ENCODE measurements at places on chromosomes 12 and 14. TPM values are rescaled to one million over a fixed set of nuclear protein-coding genes. Genes with fewer than 3 reads are reported as not detected.

The WIF1 gene
- total RNA-seq: not detected

The SYNJ2BP gene
- total RNA-seq: 13.3 TPM

The VRTN gene
- total RNA-seq: not detected

The MANSC4 gene
- total RNA-seq: not detected

DNA sequence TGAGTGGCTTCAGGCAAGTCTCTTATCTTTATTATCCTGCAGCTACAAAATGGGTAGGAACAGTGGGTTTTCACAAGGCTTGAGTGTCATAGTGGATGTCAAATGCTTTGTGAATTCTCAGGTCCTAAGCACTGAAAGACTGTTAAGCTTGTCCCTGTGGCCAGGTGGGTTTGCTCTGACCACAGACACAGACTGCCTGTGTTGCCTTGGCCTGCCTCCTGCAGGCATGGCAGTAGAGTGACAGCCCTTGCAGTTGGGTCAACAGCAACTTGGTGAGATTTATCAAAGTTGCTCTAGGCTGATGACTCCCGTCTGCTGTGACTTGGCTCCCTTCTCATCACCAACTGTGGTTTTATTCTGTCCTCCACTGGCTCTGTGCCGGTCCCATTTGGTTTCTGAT is 520.0 kb upstream of the CCDC196 start:
- no peak overlapping the region for H3K4me3 ChIP-seq
- H3K27me3 ChIP-seq: peaks cover 17% of the 10 kb centered on the region
- peaks cover 5% of the 10 kb centered on the region for H3K4me1 ChIP-seq
- no peak overlapping the region for H3K27ac ChIP-seq
- no peaks in the 10 kb centered on the region for H3K36me3 ChIP-seq
- DNase-seq: no peak

DNA sequence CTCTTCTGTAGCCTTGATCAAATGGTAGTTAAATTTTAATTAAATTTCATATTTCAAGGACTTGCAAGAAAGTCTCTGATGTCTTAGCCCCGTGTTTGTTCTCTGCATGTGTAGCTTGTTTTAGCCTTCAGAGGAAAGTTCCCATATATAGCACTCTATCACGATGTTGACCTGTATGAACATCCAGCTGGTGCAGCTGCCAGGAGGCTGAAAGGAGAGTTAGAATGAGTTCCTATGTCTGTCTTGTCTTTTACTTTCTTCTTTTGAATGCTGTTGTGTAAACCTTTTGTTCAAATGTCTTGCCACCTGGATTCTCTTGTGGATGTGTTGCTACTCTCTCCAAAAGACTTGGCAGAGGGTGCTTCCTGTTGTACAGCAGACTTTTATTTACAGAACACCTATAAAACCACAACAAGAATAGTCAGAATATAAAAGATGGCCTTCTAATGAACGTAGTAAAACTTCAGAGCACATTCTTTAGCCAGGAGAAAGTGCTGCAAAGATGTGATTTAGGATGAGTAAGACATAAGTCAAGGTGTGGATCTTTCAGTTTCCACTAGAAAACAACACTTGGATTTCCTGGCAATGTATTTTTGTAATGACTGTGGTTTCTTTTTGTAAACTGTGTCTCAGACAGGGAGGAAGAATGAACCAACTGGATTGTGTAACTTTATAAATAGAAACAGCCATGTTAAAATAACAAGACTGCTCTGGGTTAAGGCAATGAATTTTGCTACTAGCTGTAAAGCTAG is 17.2 kb downstream of the NAV3 start:
- H3K27me3 ChIP-seq: no peaks in the 10 kb centered on the region
- H3K4me1 ChIP-seq: no peaks in the 10 kb centered on the region
- H3K36me3 ChIP-seq: no peaks in the 10 kb centered on the region
